ENCODE measurements at places on chromosomes 5 and 9.

DNA sequence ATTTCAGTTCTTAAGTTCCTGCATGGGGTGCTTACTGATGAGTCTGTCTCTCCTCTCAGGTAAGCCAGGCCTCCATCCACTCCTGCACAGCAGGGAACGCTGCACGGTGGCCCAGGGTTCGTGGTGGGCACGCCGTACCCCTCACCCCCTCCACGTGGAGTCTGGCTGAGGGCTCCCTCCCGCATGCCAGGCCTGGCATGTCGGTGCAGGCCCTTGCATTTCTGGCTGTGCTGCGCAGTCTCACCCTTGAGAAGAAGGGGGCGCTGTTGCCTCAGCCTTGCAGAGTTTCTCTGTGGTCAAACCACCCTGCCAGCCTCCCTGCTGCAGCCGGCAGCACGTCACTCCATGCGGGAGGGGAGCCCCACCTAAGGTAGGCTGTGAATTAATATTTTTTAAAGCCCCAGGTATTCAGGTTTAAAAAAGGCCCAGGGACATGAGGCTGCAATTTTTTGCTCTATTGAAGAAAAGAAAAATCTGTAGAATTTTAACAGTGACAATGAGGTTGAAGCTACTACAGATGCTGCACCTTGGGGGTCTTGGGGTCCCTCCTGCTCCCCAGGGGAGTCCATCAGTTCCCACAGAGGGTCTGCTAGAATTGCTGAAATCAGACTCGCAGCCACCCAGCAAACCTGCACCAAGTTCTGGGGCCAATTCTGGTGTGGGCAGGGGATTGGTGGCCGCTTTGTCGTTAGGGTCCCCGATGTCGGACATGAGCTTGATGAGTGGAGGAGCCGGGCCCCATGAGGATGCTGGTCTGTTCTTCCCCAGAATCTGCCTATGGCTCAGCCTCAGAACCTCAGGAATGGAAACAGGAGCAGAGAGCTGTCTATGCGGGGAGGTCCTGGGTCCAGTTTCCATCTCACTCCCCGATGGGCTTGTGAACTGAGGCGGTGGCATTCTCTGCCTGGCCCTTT lies 52.6 kb downstream of the TENT4A start:
- DNase-seq: peak; percentile 63

DNA sequence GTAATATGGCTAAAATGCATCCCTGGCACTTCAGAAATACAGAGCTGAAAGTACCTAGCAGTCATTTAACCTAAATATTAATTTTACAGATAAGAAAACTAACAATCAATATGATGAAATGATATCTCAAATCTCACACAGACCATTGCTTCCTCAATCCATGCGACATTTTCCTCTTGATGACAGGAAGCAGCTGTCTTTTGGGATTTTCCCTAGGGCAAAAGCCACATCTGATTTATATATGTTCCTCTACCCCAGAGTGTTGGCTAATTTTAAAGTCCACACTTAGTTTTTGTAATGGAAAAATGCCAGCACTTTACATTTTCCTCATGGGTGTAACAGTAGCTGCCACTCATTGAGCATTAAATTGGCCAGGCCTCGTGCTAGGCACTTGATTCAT lies 47.7 kb upstream of the ITGA1 start:
- no peak for DNase-seq

DNA sequence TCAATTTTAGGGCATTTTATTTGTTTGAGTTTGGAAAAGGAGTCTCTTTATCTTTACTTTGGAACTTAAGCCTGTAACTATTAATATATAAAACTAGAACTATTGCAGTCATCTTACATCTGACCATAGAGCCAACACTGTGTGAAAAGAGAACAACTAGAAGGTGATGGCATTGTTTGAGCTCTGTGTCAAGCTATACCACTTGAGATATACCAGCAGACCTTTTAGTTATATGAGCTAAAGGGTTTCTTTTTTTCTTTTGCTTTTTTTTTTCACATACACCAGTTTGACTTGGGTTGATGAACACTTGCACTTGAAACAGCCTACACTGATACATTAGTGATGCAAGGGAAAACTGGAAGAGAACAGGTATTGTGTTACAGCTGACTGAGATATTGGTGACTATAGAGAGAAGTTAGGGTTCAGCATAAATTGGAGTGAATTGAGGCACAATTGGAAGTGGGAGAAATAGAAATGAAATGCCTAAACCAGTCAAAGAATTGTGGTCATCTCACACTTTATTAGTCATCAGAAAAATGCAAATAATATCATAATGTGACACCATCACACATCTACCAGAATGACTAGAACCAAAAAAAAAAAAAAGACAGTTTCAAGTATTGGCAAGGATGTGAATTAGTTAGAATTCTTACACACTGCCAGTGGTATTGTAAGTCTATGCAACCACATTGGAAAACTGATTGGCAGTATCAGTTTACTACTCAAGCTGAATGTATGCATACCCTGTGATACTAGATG lies 60.9 kb downstream of the ADRB2 start:
- no peak for DNase-seq

DNA sequence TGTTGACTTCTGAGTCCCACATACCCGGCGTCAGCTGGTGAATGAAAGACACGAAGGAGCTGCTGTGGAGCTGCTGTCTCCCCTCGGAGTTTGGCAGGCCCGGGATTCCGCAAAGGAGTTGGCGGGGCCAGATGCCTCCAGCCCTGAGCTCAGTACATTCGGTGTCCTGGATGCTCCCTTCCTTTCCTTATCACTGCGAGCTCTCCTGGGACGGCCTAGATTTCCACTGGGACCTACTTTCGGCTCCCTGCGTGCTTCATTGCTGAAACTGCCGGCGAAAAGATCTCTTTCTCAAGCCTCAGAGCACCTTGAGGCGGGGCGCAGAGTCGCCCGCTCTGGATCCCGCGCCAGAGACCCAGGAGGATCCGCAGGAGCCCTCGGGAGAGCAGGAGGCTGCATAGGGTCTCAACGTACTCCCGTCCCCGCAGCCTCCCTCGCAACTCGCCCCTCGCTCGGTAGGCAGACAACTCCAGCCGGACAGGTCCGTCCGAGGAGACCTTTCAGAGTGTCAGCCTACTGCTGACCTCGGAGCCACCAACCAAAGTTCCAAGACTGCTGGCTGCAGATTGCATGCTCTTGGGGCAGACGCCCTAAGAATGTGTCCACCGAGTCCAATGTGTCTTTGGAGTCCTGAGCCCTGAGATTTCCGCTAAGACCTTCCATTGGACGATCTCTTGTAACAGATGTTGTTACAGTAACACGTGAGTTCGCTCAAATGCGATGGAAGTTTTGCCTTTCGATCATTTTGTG lies 6.1 kb downstream of the ANXA2R start:
- DNase-seq: no peak

DNA sequence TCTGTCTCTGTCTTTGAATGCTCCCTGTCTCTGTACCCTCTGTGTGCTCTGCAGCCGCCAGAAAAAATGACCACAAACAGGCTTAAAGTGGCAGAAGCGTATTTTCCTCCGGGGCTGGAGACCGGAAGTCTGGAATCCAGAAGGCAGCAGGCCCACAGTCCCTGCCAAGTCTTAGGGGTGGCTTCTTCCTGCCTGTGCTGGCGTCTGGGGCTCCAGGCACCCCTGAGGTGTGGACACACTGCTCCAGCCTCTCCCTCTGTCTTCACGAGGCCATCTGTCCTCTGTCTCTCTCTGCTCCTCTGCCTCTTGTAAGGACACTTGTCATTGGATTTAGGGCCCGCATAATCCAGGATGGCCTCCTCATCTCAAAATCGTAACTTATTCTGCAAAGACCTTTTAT lies 298.4 kb upstream of the IRX4 start:
- DNase-seq: no peak

GRCh38 chr5:56481428-56482357 lies 248.6 kb upstream of the ANKRD55 start:
- no peak for DNase-seq

GRCh38 chr5:124104344-124104743 lies 592.4 kb downstream of the CSNK1G3 start:
- no peak for DNase-seq

DNA sequence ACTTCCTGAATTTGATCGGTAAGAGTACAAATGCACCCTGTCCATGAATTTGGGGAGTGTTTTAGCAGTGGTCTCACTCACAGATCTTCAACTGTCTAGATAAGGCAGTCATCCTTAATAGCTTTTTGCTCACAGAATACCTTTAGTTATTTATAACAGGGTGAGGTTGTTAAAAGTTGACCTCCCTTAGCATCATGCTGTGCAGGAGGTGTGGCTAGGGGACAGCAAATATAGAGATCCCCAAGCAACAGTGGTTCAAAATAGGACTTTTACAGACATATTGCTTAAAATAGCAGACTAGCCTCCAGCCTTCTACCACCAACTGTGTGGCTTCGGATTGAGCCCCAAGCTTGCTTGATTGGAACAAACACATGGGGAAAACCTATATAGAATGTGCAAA lies 724.4 kb downstream of the TLE1 start:
- no peak for DNase-seq

- DNase-seq: no peak
These were observed 704 bp downstream of the SPARC start for GRCh38 chr5:151685749-151686673.
